ENCODE measurements at places on chromosomes 1 and 21.

DNA sequence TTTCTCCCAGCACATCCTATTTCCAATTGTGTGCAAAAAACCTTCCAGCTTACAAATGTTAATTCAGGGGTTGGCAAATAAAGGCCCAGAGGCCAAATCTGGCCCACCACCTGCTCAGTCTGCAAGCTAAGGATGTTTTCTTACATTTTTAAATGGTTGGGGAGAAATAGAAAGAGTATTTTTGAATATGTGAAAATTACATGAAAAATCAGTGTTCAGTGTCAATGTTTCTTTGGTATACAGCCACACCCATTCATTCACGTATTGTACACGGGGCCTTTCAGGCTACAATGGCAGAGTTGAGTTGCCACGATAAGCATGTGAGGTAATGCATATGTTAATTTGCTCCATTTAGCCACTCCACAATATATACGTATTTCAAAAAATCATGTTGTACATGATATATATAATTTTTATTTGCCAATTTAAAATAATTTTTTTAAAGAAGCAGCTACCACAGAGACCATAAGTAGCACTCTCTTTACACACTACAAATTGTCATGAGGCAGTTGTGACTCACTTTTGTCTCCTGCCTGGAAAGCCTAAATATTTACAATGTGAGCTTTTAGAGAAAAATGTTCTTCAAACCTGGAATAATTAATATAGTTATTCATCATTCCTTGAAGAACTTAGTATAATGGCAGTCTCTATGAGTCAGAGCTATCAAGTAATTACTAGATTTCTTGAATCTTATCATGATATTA, 189.6 kb downstream of the SMYD3 start:
- DNase-seq = peak; percentile 40

DNA sequence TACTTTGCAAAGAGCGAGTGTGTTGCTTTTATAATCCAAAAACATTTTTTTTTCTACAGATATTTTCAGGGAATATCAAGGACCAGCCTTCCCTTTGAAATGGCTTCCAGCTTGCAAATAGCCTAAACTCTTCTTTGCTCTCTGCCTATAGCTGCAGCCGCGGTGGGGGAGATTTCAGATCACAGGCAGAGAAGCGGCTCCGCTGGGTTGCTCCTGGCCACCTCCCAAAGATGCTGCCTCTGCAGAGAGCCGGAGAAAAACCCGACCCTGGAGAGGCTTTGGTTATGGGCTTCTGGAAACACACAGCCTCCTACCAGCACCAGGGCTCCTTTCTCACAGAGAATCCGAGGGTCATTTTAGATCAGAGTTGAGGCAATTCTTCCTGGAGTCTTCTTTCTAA, 18.6 kb upstream of the PAX7 start:
- no peak for DNase-seq

- no peak for DNase-seq
Measured at GRCh38 chr1:189693140-189693539, 784.5 kb downstream of the BRINP3 start.

DNA sequence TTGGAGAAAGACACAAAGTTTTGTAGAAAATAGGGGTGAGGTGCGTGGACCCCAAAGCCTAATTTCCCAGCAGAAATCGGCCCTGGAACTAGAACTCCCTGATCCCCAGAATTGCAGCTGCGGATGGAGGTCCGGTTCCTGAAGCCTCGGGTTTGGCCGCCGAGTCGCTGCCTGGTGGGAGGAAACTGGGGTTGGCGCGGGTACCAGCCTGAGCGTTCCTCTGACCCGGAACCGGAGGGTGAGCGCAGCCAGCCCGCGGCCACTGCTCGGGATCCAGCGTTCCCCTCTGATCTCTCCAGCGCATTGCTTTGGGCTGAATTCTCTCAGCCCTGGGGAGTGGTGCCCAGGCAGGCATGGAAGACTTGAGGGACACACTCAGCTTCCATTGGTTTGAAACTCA, 1.6 kb downstream of the ST6GALNAC5 start:
- DNase-seq = no peak

- DNase-seq = peak; percentile 79
Measured at GRCh38 chr1:203475012-203475981, at the start of gene PRELP. Gene PRELP (plus strand): TSS chr1:203475806. CDS start chr1:203483185, 7,379 bp downstream.

- DNase-seq = no peak
Measured at GRCh38 chr1:3821004-3821403, 24.7 kb upstream of the LRRC47 start.

GRCh38 chr21:28663111-28663693, 329.5 kb downstream of the LTN1 start:
- DNase-seq = no peak

DNA sequence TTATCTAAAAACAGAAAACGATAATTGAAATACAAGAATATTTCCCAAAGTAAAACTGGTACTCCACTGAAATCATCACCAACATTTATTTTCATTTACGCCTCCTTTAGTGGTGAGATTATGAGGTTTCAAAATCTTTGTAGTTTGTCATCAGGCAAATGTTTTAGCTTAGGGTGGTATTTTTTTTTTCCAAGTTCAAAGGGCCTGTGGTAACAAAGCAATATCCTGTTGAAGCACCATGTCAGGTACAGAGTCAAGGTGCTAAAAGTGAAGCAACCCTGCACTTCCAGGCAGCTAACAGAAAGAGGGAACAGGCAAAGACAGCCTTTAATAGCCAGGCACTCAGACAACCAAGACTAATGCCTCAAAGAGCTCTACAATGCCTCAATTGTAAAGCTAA, 89.2 kb downstream of the JAK1 start:
- no peak for DNase-seq

GRCh38 chr1:244395965-244396364, 55.7 kb downstream of the ADSS2 start:
- no peak for DNase-seq

DNA sequence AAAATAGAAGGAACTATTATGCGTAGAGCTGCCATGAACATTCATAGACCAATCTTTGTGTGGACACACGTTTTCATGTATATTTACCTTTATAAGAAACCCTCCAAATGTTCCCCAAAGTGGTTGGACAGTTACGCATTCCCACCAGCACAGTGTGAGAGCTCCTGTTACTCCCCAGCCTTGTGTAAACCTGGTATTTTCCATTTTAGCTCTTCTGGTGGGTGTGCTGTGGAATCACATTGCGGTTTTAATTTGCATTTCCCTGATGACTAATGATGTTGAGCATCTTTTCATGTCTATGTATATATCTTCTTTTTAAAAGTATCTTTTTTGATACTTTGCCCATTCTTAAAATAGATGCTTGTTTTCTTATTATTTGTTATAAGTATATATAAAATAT, 3.2 kb upstream of the UBASH3A start:
- no peak for DNase-seq

- no peak for DNase-seq
Measured at GRCh38 chr1:66954208-66954607, 29.4 kb downstream of the MIER1 start.

DNA sequence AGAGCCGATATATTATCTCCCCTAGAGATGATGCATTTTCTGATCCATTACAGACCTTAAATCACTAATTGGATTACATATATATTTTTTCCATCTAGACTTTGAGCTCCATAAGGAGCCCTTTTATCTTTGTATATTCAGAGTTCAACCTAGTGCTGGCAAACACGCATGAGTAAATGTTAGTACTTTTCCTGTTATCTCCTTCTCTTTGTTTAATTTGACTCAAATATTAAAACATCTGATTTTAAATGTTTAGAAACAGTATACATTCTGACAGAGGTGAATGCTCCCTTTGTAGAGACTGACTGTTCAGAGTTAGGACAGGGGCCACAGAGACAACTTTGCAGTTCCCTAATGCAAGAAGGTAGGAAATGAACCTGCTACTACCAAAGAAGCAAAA, 37.1 kb downstream of the EIF2B3 start:
- no peak for DNase-seq

GRCh38 chr1:102872526-102872925, 235.8 kb downstream of the COL11A1 start:
- DNase-seq = no peak

- DNase-seq = peak; percentile 62
Measured at GRCh38 chr1:65075123-65075976, 72.7 kb upstream of the AK4 start.

DNA sequence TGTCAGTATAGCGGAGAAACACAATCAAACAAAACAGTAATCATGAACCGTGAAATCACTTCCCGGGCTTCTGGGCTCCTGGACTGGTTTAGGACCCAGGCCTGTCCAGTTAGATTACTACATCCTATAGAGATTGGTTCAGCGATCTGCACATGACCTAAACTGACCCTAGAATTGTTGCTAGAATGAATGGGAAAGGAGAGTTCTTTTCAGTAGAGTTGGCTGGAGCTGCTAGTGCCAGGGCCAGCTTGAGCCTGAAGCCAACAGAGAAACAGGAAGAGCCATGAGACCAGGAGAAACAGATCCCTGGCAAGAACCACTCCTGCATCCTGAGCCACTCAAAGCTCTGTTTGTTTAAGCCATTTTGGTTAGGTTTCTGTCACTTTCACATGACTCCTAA, 474.3 kb upstream of the C1orf87 start:
- no peak for DNase-seq

GRCh38 chr1:113534875-113535274, 144.6 kb downstream of the MAGI3 start:
- DNase-seq = peak; percentile 25

GRCh38 chr21:34020005-34020847, 53.2 kb upstream of the MRPS6 start:
- DNase-seq = no peak

DNA sequence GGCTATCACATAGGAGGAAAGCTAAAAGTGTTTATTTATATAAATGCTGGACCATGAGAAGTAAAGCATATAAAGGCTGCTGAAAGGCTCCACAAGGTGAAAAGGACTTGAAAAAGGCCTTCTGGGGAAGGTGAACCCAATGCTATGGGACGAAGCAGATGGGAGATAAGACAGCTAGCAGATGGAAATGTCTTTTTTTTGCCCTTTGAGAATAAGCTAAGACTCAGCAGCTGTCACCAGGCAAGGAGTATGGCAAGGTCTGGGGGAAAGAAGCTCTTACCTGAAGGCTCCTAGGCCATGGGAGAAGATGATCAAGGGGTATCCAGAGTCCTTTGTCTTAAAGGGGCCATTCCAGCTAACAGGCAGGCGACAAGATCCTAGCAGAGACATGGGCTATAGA, 9.9 kb downstream of the PAFAH2 start:
- DNase-seq = no peak

DNA sequence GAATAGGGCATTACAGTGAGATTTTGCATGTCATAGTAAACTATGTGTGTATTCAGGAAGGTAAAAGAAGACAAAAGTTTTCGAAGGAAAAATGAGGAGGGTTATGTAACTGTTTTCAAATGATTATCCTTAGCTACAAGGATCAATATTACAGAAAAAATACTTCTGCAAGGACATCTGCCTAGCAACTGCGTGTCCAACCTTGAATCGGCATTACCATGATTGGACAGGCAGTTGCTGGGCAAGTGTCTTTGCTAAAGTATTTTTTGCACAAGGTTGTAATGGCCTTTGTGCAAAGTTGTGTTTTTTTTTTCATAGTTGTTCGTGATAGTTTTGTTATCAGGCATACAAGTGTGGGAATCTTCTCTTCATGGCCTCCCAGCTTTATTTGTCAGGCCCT, 136.8 kb downstream of the FASLG start:
- no peak for DNase-seq

DNA sequence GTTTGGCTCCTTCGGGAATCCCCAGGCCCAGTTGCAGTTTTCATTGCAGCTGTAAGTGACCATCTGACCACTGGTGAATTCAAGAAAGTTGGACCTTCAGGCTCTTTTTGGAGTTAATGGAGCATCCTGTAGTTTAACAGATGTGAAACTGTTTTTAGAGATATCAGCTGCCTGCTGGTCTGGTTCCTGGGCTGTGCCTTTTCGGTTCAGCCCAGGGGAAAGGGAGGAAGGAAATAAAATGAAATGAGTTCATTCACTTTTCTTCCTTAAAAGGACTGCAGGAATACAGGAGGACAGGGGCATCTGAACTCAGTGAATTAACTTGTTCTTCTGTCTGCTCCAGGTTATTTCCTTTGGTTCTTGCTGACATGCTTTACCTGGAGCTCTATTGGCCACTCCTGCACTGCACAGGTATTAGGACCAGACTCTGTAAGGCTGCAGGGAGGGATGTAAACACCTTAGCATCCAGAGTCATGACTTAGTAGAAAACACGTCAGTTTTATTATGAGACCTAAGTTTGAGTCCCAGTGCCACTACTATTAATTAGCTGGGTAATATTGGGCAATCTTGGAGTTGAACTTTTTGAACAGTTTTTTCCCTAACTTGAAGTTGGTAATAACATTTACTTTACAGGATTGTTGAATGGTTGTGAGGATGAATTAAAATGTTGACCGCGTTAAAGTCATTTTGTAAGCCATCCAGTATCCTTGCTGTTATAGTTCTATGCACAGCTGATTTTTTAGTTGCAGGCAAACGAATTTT, 83.6 kb downstream of the LRRC8D start:
- no peak for DNase-seq

DNA sequence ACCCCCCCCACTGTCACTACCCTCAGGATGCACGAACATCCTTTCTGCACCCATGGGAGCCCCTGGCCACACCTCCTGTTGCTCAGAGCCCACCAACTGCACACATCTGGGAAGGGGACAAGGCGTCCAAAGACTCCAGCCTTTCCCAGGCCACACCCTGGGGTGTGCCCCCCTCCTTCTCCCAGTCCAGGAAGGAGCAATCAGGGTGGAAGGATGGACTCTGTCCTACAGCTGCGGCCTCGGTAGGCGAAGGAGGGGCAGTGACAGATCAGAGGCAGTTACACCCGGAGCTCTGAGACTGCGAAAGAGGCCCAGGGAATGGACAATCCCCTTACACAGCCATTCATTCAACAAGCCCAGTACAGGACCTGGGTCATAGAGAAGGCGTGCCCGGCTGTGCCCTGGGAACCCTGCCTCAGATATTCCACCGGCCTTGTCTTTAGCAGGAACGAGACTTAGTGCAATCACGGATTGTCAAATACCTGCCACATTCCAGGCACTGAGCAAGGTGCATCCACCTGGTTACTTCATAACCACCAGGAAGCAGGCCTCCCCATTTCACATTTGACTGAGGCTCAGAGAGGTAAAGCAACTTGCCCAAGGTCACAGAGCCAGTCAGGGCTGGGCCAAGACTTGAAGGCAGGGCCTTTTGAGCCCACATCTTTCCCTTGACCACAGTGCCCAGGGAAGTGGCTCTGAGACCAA, 9.4 kb downstream of the HSPG2 start:
- DNase-seq = peak; percentile 75

GRCh38 chr1:173570370-173571007, 32.4 kb downstream of the SLC9C2 start:
- DNase-seq = no peak

DNA sequence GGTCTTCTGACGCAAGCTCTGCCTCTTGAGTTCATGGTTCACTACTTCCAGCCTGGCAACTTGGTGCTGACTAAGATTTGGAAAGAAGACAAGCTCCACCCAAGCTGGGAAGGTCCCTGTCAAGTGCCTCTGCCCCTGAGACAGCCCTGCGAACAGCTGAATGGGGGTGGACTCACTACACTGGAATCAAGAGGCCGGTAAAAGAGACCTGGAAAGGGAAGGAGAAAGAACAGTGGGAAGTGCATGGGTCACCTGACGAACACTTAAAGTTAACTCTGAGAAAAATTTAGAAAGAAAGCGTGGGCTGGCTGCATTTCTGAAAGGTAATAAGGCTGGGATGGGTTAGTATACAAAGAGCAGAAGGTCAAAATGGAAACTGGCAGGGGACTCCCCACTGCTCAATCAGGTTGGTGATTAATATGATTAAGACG, 26.1 kb upstream of the ZNF496 start:
- DNase-seq = no peak

Measured in AG08395 (cell line).